Cortex of kidney (tissue), 1 donor: ENCODE measurements at places on chromosomes 2 and 18.

DNA sequence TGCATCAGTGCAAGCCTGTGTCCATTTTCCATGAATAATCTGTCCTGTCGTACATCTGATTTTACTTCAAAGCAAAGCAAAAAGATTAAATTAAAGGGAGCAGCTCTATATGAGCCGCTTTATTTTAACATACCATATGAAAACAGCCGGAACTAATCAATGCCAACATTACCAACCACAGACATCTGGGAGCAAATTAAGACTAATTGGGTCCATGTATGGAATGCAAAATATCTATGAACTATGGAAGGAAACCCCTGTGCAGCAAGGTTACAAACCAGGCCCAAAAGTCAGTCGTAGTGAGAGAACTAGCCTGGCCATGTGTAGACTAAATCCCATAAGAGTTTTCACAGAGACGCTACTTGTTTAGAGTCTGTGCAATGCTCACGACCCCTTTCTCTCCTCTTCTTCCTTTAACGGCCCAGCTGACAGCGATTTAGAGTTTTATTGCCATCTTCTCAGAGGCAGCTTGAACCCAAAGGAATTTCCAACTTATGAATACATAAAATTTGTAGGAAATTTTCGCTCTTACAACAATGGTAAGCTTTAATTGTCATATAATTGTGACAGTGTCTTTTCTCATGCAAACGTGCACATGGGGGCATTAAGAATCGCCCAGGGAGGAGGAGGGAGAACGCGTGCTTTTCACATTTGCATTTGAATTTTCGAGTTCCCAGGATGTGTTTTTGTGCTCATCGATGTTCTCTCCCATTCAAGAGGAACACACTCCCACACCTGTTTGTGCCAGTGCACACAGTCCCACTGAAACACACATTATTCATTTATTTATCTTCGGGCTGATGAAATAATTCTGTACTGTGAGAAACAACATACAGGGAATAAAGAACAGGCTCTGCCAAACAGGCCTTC lies 52.9 kb upstream of the RPL31 start:
- DNase-seq: no peak

- no peak for DNase-seq
Observed at GRCh38 chr18:68418881-68419280, 296.0 kb downstream of the TMX3 start.

DNA sequence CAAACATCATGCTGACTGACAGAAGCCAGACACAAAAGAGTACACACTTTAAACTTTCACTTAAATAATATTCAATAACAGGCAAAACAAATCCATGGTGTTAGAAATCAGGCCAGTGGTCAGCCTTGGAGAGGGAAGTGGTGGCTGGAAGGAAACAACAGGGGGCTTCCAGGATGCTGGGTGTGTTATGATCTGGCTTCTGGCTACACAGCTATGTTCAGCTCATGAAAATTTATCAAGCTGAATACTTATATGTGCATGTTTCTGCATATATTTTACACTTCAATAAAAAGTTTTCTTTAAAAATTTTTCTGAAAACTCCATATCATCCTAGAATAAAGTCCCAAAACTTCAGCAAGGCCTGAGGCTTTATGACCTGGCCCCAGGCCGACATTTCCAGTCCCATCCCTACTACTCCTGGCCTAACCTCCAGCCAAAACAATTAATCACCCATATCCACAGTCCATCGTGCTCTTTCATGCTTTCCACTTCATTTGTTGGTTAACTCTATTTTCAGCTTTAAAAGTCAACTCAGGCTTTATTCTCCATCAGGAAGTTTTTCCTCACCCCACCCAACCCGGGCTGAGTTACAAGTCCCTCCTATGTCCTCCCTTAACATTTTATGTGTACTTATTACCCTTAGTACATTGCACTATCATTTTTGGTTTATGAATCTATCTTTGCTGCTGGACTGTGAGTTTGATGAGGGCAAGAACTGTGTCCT lies 27.9 kb upstream of the SPTBN1 start:
- no peak for DNase-seq

GRCh38 chr2:145066856-145067548 lies 547.1 kb upstream of the ZEB2 start:
- no peak for DNase-seq

GRCh38 chr2:176134035-176134434 lies 4.5 kb downstream of the HOXD8 start:
- DNase-seq: no peak

DNA sequence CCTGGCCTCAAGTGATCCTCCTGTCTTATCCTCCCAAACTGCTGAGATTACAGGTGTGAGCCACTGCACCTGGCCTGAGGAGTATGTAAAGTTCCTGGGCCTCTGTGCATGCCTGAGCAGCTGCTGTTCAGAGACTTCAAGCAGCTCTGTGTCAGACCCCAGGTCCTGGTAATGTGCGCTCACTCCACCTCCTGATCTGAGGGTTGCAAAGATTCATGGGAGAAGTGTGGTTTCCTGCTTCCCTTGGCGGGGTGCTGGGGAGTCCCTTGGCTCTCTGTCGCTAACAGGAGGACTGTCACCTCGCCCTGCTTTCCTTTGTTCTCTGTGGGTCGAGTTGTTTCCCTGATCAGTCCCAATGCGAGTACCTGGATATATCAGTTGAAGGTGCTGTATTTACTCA lies 8.6 kb upstream of the IL36A start:
- no peak for DNase-seq

DNA sequence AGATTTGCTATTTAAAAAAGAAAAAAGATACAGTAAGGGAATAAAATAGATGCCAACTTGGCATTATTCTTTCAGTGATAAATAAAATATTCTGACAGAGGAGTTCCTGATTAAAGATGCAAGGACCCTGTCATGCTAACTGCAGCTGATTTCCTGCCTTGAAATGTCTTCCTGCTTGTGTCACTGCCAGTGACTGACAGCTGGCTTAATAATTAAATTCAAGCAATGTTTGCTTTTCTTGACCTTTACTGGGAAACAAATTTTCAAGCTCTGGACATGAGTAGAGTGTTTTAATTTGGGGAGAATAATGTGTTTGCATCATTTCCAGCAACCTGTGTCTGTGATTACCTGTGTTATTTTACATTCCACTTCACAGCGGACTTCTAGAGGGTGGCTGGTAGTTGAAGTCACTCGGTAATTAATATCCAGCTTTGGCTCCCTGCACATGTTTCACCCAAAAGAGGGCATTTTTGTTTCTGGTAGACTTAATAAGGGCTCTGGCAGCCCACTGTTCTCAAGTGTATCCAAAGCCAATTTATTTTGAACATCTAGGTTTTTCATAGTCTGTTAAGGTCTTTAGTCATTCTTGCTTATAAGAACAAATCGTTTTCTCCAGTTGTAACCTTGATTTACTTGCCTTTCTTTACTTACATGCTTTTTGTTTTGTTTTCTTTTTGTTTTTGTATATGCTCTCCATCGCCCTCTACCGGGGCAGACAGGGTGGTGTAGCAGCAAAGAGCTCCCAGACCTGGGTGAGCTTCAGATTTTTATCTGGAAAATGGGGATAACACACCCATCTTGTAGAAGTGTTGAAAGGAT lies 48.5 kb upstream of the PROKR1 start:
- DNase-seq: no peak

DNA sequence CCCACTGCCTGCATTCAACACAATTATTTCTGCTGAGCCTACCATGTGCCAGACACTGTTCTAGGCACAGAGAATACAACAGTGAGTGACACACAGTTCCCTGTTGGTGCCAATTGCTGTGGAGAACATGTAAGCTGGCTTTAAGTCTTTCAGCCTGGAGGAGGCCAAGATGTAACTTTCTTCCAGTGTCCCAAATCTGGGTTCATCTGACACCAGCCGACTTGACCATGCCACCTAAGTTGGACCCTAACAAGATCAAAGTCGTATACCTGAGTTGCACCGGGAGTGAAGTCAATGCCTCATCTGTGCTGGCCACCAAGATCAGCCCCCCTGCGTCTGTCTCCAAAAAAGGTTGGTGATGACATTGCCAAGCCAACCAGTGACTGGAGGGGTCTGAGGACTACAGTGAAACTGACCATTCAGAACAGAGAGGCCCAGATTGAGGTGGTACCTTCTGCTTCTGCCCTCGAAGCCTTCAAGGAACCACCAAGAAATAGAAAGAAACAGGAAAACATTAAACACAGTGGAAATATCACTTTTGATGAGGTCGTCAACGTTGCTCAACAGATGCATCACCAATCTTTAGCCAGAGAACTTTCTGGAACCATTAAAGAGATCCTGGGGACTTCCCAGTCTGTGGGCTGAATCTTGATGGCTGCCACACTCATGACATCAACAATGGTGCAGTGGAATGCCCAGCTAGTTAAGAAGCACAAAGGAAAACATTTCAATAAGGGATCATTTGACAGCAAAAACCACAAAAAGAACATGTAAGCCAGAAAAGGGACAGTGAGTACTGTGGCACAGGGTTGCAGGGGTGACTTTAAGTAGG lies 6.3 kb downstream of the TRABD2A start:
- DNase-seq: no peak

DNA sequence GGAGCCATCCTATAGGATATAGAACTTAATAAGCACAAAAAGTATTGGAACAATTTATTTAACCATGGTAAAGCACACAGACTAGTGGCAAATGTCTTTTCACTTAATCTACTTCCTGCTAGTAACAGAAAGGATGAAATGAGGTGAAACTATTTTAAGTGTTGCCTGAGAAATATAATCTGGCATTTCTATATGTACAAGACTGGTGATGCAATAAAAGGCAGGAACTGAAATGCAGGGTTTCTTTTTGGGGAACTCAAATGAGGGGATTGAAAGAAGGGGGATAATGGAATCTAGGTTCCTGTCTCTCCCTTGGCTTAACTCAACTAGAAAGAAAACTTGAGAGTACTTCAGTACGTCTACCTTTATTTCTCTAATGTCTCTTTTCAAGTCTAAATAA lies 122.3 kb downstream of the MEMO1 start:
- no peak for DNase-seq

- no peak for DNase-seq
Observed at GRCh38 chr18:46213295-46213694, 109.1 kb downstream of the HAUS1 start.

- DNase-seq: no peak
Observed at GRCh38 chr18:76499637-76500340, 4.7 kb upstream of the ZNF516 start.

- DNase-seq: no peak
Observed at GRCh38 chr2:21944536-21944935, 820.8 kb downstream of the TDRD15 start.

DNA sequence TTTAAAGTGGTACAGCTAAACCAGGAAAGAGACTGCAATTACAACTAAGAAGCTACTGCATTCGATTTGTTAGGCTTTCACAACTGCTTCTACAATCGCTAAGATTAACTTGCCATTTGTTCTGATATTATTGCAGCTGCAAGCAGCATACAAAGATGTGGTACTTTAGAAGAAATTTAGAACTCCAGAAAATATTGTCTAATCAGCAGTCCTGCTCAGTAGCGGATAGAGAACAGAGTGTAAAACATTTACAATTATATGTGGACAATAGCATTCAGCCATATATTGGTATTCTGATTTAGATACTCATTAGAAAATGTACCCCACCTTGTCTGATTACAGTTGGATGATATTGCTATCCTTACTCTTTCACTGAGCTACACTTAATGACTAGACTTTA lies 265.3 kb downstream of the DCC start:
- DNase-seq: no peak

DNA sequence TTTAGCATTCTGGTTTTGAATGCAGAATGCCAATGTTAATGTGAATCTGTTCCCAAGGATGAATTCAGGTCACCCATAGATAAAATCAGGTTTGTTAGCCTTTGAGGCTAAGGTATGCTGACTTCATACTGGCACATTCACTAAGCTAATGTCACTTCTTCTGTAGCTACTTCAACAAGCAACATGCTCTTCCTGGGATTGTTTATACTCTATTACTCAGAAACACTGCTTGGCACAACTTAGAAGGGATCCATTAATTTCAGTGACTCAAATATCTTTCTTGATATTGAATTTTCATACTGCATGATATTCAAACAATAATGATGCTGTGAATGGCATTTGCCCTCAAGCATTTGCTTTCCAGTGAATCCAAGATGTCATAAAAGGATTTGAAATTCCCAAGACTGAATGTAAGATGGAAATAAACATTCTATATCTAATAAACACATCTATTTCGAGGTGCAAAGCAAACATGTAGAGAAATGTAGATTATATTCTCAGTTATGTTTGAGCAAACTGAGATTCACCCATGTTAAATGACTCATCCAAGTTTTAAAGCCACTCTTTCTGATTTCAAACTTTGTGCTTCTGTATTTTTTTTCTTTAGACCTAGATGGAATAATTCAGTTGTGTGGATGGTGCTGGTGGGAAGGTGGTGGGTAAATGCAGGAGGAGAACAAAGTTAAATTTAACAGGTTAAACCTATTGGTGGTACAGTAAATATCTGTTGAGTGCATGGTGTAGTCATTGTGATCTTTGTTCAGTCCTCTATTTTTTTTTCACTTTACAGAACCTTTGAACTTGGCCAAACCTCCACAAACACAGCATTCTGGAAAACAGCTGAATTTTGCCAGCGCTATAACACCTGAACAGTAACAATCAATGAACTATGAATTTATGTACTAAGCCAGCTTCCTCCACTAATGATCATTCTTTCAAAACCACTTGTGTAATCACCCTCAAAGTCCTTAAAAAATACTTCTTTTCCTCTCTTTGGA lies 162.1 kb upstream of the XIRP2 start:
- DNase-seq: no peak

DNA sequence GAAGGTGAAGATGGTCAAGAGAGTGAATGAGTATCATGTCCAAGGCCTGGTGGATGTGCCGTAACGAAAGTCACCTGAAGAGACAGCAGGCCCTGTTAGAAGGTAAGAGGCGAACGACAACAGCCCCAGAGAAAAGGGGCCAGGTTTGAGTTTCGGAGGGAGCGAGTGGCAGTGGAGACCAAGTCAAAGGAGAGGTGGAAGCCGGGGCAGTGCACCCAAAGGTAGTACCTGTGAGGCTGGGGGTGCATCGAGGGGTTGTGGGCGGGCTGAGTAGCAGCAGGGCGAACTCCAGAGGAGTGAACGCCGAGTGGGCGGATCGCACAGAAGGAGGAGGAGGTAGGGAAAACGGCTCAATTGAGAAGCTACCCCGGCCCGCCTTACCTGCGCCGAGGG lies 358 bp downstream of the USP37 start:
- DNase-seq: no peak

GRCh38 chr2:10469301-10469700 lies 21.2 kb upstream of the ODC1 start:
- no peak for DNase-seq

DNA sequence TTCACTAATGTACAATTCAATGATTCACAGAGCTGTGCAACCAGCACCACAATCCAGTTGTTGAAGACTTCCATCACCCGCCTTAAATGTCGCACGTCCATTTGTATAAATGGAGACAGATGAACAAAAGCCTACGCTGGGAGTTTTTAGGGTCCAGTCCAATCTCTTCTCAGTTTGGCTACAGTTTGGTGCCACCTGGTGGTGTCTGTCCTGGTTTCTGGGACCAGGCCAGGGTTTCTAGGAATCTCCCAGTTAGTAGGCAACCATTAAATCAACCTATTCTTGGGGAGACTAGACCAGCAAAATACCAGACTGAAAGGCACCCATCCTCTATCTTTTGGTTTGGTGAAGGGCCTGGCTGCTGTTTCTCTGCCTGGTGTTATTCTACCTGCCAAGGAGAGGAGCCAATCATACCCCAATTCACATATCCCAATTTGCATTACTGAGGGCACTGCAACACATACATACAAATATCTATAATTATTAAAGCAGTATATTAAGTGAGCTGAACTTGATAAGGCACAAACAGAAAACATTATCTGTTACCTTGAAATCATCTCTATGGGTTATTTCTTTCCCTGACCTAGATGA lies 3.2 kb upstream of the DDX1 start:
- no peak for DNase-seq

- DNase-seq: no peak
Observed at GRCh38 chr2:1309507-1309906, 103.8 kb upstream of the TPO start.

- DNase-seq: no peak
Observed at GRCh38 chr2:164622338-164623106, 1.2 kb upstream of the GRB14 start.
